ENCODE measurements at places on chromosomes 6 and 20. TPM values are rescaled to one million over a fixed set of nuclear protein-coding genes. Genes with fewer than 3 reads are reported as not detected.

DNA sequence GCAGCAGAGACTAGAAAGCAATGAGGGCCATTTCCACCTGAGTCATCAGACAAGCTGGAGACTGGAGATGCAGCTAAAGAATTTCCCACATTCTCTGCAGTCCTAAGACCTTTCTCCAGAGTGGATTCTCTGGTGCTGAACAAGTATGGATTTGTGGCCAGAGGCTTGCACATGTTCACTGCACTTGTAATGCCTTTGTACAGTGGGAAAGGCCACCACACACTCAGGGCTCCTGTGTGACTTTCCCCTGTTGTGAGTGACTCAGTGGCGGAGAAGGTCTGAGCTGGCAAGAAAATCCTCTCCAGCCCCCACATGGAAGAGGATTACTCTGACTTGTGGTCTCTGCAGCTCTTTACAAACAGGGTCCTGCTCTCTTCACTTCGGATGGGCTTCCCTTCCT, 192.3 kb downstream of the C6orf118 start:
- no peak for ATAC-seq

DNA sequence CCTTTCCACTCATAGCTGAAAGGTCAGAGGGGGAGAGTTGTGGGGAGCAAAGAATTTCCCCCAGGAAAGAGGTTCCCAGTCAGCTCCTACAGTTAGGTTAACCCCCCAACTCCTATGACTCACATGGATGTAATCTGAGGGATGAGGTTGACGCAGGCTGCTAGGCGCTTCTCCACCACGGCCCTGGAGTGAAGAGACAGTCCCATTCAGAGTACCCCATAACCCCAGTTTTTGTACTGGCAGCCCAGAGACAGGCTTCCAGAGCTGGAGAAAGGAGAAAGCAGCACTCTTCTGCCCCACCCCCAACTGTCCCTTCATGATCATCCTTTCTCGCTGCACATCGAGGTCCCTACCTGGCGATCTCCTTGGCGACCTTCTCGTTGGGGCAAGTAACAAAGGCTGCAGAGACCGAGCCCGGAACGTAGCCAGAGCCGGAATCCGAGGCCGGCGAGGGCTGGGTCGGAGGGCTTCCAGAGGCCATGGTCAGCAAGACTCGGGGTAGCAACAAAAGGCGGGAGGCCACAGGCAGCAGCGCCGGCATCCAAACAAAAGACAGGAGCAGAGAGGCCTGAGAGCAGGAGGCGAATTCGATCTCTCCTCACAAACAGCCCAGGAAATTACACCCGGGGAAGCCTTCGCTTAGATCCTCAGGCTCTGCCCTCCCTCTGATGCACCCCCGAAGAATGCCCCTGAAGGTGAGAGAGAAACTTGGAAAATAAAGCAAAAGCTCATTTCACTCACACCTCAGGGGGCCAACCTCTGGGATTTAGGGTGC, 592 bp downstream of the CUTA start:
- ATAC-seq: peak; percentile 13

DNA sequence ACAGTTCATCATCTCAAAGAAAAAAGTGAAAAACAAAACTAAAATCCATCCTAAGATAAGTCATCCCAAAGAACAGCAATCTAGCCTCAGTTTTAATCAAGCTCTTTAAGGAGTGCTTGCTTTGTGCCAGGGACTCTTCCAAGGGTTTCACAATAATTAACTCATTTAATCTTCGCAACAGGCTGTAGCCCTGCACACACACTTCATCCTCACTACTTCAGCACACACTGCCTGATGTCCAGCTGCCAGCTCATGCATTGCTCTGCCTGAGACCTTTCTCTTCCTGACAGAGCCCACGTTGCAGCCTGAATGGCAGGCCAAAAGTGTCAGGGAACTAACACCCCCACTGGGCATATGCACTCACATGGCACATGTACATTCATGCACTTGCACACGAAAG, 21.2 kb upstream of the PTPRT start:
- no peak for ATAC-seq

GRCh38 chr6:45436544-45437438, 59.1 kb upstream of the SUPT3H start:
- no peak for ATAC-seq

- ATAC-seq: no peak
Observed at GRCh38 chr6:42278131-42278853, 60.6 kb upstream of the MRPS10 start.

GRCh38 chr6:27178407-27178730, 69.1 kb upstream of the PRSS16 start:
- ATAC-seq: no peak

DNA sequence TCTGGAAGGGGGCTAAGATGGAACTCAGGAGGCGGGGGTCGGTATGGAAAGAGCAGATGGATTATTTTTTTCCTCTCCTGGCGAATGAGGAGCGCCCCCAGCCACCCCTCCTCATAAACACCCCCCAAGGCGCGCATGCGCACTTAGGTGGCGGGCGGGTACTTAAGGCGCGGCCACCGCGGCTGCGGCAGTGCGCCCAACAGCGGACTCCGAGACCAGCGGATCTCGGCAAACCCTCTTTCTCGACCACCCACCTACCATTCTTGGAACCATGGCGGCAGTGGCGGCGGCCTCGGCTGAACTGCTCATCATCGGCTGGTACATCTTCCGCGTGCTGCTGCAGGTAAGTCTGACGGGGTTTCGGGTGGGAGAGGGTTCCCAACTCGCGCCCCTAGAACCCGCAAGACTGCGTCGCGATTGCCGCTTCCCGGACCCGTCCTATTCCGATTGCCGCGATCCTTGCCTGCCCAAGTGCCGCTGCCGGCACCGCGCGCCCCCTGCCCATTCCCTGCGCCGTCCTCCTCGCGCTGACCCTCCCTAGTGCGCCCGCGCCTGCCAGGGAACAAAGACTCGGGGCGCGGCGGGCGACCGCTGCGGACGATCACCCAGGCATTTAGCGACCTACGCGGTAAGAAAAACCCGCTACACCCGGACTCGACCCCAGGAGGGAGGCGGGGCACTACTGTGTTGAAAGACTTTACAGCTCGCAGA, at the start of gene NNAT:
Gene NNAT, plus strand, starts transcription at position 190 of the 711 bp plus-strand sequence. Its CDS starts 82 bp downstream, at position 272.
- ATAC-seq: no peak

GRCh38 chr6:134419716-134420115, 101.8 kb upstream of the SGK1 start:
- ATAC-seq: peak; percentile 62

DNA sequence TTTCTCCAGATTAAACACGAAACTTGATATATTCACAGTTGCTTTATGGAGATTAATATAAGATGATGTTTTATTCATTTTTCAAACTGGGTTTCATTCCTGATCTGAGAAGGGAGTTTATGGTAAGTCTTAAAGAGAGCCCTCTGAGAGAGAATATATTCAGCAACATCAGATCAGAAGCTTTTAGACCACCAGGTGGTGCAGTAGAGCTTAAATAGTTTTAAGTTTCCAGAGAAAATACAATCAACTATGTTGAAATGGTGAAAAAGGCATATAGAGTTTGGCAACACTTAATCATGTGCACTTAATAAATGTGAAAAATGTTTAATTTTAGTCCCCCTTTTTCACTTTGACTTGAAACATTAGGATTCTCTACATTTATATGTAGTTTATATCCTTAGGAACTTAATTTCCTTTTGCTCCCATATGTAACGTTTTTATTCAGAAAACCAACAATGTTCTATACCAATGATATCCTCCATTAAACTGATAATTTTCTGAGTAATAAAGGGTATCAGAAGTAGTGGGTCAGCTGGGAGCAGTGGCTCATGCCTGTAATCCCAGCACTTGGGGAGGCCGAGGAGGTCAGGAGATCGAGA, 86.4 kb upstream of the CLDN20 start:
- peak; percentile 43 for ATAC-seq

GRCh38 chr6:157187182-157188083, 135.9 kb downstream of the TMEM242 start:
- ATAC-seq: peak; percentile 16

DNA sequence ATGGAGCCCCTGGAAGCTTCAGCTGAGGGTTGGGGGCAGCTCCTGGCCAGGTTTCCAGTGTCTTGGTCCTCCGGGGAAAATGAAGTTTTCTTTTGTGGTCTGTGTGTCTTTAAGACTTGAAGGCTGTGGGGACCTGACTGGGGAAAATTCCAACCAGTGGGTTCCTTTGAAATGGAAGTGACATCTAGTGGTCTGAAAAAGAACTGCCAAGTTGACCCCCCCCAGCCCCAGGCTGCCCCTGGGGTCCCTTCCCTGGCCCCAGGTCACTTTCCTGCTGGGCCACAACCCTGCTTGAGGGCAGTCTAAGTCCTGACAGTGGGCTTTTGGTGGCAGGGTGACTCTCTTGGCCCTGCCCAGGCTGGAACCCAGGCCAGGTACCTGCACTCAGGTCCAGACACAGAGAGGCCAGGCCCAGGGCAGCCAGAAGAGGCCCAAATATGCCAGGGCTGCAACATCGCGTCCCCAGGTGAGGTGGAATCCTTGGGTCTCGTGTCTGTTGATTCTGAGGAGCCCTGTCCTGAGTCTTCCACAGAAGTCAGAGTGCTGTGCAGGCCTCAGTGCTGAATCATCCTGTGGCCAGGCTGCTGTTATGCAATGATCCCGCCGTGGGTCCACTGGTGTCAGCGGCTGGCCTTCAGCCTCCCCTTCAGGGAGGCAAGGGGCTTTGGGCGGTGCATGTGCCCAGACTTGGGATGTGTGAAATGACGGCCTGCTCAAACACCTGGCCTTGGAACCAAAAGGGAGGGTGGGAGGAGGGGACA, 68.4 kb downstream of the VEGFA start:
- ATAC-seq: peak; percentile 53

GRCh38 chr6:1784422-1784884, 174.7 kb downstream of the FOXC1 start:
- ATAC-seq: no peak

DNA sequence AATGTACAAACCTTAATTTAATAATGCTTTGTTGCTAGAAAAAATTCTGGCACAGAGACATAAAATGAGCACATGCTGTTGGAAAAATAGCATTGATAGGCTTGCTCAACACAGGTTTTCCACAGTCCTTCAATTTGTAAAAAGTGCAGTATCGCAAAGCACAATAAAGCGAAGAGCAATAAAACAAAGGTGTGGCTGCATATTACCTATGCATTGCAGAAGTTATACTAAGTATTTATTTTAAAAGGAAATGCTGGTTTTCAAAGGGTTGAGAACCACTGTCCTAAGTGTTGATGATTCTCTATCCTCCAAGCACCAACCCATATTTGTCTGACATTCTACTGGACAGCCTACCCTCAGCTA, 54.1 kb upstream of the CAP2 start:
- no peak for ATAC-seq

DNA sequence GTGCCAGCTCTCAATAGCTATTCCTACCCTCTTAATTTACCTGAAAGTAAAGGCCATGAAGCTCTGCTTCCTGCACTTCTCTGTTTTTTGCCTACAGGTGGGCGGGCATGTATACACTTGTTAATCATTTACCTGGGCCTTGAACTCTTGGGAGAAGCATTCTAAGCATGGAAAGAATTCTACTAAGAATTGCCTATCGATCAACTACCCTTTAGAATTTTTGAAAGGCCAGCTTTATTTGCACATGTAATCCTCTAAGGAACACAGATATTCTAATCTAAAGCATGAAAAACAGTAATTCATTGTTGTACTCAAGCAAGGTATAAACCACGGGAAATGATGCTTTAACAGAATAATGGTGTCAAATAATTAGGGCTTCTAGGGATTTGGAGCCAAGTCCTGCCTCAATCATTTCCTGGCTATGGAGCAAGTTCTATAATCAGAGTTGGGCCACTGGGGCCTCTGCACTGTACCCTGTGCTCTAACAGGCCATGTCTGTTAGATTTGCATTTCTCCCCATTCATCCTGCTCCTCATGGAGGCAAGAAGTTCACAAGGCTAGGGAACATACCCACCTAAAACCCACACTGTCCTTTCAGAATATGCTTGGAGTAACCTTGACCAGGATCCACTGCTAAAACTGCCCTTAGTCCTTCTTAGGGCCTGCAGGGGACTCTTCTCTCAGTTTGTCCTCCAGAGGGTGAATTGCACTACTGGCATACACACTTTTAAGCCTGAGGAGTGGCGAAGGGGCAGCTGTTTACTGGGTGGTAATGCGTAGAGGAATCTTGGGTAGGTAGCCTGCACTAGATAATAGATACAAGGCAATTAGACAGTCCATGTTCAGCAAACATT, 276.4 kb upstream of the JAG1 start:
- ATAC-seq: no peak

DNA sequence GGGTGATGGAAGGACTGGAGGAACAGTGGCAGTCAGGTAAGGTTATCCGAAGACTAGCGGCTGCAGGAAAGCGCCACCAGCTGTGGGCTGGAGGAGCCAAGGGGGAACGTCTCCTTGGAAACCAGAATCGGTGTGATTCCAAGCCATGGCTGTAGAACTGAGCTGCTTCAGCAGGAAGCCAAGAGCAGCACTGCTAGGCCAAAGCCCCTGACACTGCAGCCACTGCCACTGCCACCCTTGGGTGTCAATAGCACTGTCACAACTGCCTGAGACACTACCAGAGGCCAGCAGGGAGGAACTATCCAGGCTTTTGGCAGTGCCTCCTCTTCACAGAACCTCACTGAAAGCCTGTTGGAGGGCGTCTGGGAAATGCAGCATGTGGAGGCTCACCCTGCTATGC, 289.6 kb upstream of the SUPT3H start:
- peak; percentile 22 for ATAC-seq

DNA sequence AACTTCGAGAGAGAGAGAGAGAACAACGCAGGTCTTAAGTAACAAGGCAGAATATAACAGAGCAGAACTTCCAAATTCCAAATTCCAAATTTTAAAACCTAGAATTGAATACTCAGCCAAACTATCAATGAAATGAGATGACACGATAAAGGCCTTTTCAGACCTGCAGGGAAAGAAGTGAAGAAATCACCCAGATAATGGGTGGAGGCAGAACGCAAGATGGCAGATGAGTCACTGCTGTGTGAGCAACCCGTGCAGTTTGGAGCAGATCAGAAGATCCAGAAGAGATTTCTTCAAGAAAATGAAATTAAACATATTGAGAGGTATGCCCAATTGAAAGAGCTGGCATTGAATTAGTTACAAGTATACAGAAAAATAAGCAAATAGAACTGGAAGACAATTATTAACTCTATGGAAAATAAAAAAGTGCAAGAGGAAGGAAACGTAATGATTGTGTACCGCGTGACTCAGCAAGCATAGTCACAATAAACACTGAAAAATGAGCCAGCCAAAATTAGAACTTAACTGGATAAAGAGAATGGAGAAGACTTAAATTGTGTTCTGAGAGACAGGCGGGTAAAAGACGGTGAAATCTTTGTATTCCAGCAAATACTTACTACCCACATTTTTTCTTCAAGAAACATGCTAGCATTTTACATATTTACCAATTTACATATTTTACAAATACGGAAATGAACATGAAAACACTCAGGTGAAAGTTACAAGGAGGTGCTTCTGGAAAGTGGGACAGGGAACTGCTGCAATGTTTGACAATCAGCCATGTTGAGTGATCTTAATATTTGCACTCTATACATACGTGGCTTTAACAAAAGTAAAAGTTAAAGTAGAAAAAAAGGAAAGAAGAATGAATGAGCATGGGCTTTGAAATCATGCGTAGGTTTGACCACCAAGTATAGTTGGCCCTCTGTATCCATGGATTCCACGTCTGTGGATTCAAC, 87.9 kb upstream of the CDYL start:
- peak; percentile 88 for ATAC-seq

The EDN1 gene
- total RNA-seq: 0.76 TPM

The VSTM2L gene
- total RNA-seq: 0.52 TPM

The RAB32 gene
- total RNA-seq: 5.7 TPM

The SPATS1 gene
- not detected for total RNA-seq

The DLL1 gene
- 10.4 TPM for total RNA-seq

The RCAN2 gene
- total RNA-seq: 1.00 TPM

The RBBP8NL gene
- 5.1 TPM for total RNA-seq

The SGK2 gene
- total RNA-seq: 0.36 TPM

The PGC gene
- total RNA-seq: not detected

The TMEM217 gene
- 0.84 TPM for total RNA-seq

The FAXC gene
- total RNA-seq: 1.6 TPM

The GGTLC1 gene
- total RNA-seq: not detected

The IER3 gene
- 74.3 TPM for total RNA-seq

Measured in esophagus mucosa (tissue), 1 donor.